EH (cell line): ENCODE measurements at places on chromosomes 13 and 19.

DNA sequence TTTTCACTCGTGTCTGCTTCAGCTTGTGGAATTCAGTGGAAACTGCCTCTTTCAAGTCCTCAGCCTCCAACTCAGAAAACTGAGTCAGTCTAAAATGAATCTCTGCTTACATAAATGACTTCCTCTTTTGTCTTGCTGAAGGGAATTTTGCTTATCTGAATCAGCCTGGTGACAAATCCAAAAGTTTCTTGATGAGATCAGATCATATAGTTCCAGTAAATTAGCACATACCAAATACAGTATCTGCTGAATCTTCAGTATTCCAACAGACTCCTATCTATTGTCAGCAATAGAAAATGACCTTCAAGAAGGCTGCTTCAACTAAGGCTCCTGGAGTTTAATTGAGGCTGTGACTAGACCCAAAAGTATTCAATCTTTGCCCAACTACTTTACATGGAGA is 290.0 kb downstream of the MZT1 start:
- DNase-seq: peak; percentile 85

- DNase-seq: peak; percentile 92
These were observed 10.3 kb downstream of the EHD2 start for GRCh38 chr19:47723581-47723940.

GRCh38 chr13:113195360-113195759 is 13.1 kb downstream of the PCID2 start:
- DNase-seq: no peak

- no peak for DNase-seq
These were observed 25.2 kb downstream of the IGFL1 start for GRCh38 chr19:46254776-46255175.
